Posterior cingulate gyrus (tissue), 11 donors: ENCODE measurements at places on chromosomes 3 and 15.

GRCh38 chr15:31434588-31435260, 108.1 kb downstream of the KLF13 start:
- no peak for DNase-seq

DNA sequence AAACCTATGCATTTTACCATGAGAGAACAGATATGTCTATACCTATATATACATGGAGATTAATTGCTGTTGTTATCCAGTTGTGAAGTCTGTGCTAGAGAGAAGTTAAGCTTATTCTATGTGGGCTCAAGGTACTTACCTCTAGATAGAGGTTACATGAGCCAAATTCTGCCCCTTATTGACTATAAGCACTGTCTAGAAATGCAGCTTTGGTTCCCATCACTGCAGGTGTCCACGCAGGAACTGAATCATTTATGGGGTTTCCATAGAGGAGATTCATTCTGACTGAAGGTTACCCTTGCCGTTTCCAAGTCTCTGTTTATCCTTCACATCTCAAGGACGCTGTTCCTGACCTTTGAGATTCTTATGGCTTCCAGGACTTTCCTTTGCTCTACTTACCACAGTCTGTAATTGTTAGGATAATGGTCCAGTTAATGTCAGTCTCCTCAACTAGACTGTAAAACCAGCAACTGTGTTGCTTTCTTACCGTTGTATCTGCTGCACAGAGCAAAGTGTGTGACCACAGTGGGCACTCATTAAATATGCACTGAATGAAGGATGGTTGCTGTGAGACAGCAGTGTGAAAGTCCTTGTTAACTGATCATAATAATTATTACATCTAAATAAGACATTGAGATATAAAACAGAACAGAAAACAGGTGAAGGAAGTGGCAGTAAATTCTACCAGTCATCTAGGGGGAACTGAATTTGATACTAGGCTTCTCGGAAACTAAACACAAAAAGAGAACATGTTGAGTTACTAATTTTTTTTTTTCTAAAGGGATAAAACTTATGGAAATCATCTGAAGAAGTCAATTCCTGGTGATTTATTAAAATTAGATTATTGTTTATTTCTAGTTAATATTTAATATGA, 44.0 kb upstream of the BCL6 start:
- no peak for DNase-seq

DNA sequence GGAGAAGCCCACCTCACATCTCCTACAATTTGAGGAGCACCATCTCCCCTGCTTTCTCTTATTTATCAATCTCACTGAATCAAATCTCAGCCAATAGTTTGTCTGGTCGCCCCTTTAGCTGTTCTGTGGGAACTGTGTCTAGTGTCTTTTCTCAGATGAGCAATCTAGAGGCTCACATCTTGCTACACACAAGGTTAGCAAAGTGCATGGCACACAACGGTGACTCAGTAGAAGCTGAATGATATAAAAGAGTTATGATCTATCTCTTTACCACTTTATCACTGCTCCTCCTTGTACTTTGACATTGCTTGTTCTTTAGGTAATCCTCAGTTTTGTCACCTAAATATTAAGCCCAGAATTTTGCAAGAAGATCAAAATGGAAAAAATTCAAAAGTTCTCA, 16.8 kb upstream of the COLQ start:
- DNase-seq: no peak

DNA sequence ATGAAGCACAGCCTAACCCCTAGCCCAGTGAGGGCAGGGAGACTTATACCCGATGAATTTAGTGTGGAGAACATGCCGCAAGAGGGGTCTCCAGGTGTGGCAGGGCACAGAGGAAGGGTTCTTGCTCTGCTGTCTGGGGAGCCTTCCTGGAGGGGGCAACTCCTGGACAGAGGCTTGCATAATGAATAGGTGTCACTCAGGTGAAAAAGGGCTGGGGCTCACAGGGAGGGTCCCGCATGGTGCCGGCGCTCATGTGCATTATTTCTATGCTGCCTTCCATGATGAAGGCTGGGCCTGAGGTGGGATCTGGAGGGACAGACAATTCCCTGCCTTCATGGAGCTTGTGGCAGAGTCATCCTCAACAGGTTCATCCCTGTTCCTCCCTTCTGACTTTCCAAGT, 51.5 kb downstream of the ITGA11 start:
- DNase-seq: no peak

GRCh38 chr15:71730277-71731144, 79.8 kb upstream of the NR2E3 start:
- peak; percentile 28 for DNase-seq

DNA sequence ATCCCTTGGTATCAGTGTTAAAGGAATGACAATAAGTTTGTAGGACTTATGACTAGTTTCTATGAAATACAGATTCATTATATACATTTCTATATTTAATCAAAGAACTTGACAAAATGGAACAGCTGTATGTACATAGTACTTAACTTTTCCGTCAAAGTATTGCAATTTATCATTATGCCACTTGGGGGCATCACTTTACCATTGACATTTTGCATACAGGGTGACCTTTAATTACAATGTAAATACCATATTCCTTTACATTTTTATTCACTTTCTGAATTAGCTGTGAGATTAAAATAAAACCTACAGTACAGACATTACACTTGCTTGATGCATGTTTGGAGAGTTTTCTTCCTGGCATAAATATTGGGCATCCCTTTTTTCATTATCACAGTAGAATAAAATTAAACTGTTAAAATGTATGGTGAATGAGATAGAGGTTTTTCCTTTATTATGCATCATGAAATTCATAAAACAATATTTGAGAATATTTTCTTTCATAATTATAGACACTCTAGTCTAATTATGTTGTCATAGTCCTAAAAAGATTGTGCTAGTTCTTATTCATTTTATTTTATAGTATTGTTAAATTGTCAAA, 6.9 kb downstream of the NEK11 start:
- DNase-seq: no peak

- DNase-seq: no peak
Observed at GRCh38 chr3:160643994-160644393, 33.0 kb upstream of the ARL14 start.

DNA sequence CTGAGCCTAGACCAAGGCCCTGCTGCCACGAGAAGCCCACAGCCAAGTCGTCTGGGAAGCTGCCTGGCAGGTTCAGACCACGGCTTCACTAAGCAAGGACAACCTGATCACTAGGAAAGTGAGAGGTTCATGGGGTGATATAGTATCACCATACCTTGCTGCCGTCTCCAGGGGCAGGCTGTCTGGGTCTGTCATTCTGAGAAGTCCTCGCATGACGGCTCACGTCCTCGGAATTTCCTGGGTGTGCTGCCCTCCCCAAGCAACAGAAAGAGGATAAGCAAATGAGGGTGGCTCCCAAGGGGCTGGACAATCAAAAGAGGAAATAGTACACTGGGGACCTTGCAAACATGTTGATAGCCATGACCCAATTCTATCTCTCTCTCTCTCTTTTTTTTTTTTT, 207.4 kb upstream of the IGF1R start:
- DNase-seq: no peak
